ENCODE measurements at places on chromosomes 7 and 10. TPM values are rescaled to one million over a fixed set of nuclear protein-coding genes. Genes with fewer than 3 reads are reported as not detected.

DNA sequence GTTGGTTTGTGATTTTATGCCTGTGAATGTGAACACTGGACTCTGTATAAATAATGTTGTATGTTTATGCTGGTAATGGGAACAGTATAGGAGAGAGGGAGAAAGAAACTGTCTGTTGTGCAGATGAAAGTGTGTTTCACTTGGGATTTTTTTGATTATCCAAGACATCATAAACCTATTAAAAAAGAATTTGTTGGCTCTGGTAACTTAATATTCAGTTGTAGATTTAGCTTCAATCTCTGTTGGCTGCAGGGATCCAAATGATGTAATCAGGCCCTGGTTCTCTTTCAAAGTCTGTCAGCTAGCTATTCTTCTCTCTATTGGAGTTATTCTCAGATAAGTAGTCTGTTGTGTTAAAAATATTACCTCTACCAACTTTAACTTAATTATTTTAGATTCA is 168.8 kb upstream of the RHOBTB1 start:
- no peaks in the 10 kb centered on the region for H3K36me3 ChIP-seq
- H3K4me1 ChIP-seq, result no peaks in the 10 kb centered on the region
- no peaks in the 10 kb centered on the region for H3K27me3 ChIP-seq

- H3K4me3 ChIP-seq, result no peak overlapping the region
- H3K27ac ChIP-seq, result no peak overlapping the region
- H3K27me3 ChIP-seq, result no peaks in the 10 kb centered on the region
- peaks cover 49% of the 10 kb centered on the region for H3K4me1 ChIP-seq
- no peak for DNase-seq
Observed at GRCh38 chr7:6477318-6477660, 29.5 kb upstream of the DAGLB start.

DNA sequence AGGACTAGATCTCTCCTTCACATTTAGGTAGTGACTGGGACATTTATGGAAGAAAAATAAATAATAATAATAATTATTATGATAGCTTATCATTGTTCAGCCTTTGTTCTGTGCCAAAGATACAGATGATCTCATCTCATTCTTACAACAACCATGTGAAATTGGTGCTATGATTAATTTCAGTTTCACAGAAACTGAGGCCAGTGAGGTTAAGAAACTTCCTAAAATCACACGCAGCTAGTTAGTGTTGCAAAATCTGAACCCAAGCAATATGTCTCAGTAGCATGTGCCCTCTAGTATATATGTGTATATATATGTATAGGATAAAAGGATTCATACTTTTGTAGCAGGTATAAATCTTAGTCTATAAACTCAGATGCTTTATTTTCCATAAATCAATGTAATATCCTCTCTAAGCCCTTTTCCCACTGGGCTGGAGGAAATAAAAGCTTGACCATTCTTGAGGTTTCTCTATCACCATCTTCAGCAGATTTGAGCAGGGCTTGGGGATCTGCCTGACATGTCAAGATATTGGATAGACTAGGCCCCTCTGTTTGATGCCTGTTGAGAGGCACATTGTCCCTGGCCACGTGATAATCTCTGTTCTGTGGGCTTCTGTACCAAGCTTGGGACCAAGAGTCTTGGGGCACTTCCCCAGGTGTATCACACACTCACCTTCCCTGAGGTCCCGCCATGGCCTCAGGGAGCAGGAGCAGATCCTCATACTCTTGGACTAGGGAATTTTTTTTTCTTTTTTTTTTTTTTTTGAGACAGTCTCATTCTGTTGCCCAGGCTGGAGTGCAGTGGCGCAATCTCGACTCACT is 172.6 kb upstream of the NRP1 start:
- H3K4me1 ChIP-seq, result no peaks in the 10 kb centered on the region
- H3K4me3 ChIP-seq, result no peak overlapping the region
- no peaks in the 10 kb centered on the region for H3K27me3 ChIP-seq
- DNase-seq, result no peak
- H3K36me3 ChIP-seq, result no peaks in the 10 kb centered on the region
- H3K27ac ChIP-seq, result no peak overlapping the region

WNT2 gene
- not detected for total RNA-seq

STOX1 gene
- total RNA-seq, result 0.33 TPM

BMPR1A gene
- total RNA-seq, result 15.5 TPM

FAM25A gene
- total RNA-seq, result not detected

ZYX gene
- total RNA-seq, result 148 TPM

All from CD4-positive, alpha-beta memory T cell (primary cell).